ENCODE measurements at places on chromosomes 13 and 19.
A peak's percentile ranks its signal among the peaks of the same experiment; 100 is the strongest.

DNA sequence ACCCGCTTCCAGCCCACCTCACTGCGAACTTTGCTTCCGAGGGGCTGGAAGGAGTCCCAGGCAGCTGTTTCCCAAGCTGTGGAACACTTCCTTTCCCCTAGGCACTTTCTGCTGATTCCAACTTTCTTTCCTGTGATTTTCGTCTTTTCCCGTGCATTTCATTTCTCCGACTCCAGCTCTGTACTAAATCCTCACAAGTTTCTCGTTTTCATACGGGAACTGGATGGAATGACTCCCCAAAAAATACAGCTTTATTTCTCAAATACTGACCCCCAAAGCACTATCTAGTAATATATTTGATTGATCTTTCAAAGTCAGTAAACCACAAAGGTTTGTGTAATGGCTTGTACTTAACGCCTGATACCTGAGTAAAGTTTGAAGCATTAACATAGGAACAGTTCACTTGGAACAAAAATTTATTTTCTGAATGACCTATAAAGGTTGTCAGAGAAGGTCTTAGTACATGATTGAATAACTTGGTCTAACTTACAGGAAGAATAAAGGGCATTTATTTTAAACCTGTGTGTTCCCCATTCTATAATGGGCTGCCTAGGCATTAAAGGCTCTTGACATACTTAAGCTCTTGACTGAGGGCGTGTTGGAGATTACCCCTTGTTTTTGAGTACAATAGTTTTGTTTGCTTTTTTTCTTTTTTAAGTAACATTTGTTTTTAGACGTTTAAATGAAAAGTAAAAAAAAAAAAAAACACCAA lies 1.3 kb upstream of the PCDH9 start:
- no peak for DNase-seq

DNA sequence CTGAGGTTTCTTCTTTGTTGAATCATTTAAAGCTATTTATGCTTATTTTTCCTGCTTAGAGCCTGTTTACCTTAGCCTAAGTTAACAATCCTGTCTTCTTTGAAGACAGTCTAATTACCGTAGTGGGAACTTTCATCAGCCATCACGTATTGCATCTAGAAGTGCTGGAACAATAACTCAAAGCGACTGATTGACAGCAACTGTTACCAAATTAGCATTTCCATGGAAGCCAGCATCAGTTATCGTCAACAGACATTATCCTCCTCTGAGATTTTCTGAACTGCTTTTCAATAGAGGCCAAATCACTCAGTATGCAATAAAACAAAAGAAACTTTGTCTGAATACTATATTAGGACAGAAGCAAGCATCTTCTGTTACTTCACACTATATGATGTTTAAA lies 433.3 kb upstream of the SLITRK1 start:
- no peak for DNase-seq

DNA sequence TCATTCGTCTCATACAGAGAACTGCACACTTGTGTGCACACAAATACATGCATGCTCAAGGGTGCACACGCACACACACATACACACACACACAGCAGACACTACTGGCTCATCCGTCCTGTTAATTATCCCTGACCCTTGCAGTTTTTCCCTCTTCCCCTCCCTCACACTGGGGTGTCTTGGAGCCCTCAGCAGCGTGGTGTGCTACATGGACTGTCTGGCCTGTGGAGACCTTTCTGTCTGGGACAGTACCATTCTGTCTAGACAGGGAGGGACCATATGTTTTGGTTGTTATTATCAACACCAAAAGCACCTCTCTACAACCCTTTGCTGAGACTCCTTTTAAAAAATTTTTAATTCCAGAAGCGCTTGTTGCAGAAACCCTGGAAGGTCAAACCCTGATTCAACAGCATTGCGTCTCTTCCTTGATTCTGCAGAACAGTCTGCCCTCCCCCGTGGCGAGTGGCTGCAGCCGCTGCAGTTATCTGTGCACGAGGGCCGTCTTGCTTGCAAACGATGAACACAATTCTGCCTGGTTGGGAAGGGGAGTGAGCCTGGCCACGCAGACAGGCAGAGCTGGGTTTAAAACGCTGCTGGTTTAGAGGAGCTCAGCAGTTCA lies 374.0 kb downstream of the IRS2 start:
- DNase-seq = peak; percentile 12

DNA sequence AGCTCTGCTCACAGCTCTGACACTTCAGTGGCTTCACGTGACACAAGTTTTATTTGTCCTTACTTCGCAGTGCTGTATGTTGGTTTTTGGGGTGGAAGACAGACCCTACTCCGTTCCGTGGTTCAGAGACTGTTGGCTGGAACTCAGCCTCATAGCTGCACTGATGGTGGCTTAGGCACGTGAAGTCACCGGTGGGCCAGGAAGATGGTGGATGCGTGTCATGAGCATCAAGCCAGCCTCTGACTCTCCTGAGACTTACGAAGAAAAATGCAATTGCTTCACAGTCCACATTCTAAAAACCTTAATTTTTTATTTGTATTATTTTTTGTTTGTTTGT lies 161.4 kb upstream of the SOX1 start:
- DNase-seq = no peak

- DNase-seq = no peak
Measured at GRCh38 chr19:29519931-29520330, 5.9 kb upstream of the VSTM2B start.

DNA sequence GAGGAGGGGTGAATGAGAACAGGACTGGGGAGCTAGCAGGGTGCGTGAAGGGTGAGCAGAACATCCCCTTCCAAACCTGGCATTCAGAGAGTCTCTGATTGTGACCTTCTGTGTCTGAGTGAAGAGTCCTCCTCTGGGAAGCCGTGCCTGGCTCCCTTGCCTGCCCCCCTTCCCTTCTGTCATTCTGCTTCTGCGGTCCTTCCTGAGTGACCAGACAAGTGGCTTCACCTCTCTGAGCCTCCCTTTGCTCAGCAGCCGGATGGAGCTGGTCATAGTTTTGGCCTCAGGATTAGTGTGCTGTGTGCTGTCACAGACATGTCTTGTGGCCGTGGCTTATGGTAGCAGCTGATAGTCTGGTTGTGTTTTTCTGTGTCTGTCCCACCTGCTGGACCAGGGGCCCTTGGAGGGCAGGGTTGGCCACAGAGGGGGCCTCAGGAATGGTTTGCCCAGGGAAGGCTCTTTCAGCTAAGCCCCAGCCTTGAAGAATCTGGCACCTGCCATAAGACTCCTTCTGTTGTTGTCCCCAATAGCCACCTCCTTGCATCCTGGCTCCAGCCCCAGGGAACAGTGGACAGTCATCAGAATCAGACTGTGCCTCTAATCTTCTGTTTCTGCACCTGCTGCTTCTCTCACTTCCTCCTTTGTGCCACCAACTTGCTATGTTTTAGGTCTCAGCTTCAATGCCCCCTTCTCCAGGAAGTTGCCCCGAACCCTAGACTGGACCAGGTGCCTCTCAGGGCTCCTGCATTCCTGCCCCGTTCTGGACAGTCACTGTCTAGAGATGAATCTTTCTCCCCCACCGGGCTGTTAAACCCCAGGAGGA lies 5.9 kb downstream of the CLPTM1 start:
- DNase-seq = no peak

- DNase-seq = no peak
Measured at GRCh38 chr19:52585604-52586003, 15.5 kb downstream of the ZNF701 start.

GRCh38 chr19:44955505-44956439 lies 592 bp downstream of the CLPTM1 start:
- no peak for DNase-seq

GRCh38 chr13:40329781-40330485 lies 336.5 kb downstream of the FOXO1 start:
- DNase-seq = no peak

GRCh38 chr13:106425661-106426060 lies 109.8 kb downstream of the EFNB2 start:
- no peak for DNase-seq

DNA sequence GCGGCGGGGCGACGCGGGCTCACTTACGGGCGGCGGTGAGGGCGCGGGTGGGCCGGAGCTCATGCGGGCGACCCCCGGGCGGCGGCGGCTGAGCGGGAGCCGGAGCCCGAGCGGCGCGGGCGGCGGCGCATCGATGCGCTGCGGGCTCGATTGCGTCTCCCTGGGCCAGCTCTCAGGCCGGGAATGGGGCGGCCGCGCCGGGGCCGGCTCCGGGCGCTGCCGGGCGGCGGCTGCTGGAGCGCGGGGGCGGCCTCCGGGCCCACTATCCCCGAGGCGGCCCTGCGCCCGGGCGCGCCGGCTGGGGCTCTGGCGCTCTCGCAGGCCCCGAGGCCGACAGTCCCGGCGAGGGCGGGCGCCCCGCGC lies 1.4 kb upstream of the TSHZ3 start:
- DNase-seq = no peak

DNA sequence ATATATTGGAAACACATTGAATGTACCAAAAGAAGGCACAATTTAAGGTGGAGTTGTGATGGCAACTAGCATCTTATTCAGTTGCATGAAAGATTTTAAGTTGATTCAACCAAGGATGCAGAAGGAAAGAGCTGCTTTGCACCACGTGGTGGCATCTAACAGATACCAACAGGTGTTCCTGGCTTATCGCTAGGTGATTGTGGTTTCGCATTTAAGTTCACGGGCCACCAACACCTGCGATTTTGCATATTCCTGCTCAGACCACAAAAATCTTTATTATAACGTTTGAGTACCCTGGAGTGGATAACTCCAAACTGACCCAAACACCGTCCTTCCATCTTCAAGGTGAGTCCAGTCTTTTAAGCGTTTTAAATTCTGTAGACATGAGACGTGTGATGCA lies 45.3 kb downstream of the RGCC start:
- no peak for DNase-seq

DNA sequence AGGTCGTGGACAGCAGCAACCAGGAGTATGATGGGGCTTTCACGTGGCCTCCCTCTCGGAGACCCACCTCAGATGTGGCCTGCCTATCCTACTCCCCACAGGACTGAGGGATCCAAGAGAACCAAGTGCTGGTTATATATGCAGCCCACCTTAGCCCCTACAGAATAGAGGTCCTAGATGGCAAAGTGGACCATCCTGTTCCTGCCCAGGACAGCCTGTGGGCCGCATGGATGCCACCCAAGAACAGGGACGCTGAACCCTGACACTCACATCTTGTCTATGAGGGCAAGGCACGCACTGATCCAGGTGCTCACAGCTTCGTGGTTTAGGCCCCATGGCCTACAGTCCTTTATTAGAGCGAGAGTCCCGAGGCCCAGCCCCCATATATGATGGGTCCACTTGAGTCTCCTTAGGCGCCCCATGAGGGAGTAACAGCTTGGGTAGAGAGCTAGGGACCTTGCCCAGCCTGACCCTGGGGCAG lies 1.5 kb upstream of the SLC27A5 start:
- DNase-seq = no peak

- no peak for DNase-seq
Measured at GRCh38 chr13:67614579-67614978, 384.4 kb upstream of the PCDH9 start.

- no peak for DNase-seq
Measured at GRCh38 chr19:45815481-45816216, 541 bp upstream of the RSPH6A start.

DNA sequence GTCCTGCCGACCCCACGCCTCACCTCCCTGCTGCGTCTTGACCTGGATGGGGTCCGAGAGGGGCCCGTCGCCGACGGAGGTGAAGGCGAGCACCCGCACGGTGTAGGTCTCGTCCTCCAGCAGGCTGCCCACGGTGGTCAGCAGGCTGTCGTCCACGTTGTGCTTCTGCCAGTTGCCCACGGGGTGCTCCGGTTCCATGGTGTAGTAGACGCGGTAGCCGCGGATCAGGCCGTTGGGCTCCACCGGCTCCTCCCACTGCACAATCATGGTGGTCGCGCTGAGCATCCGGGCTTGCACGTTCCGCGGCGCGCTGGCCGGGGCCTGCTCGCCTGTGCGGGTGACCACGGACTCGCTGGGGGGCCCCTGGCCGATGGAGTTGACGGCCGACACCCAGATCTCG lies 96.7 kb downstream of the PTPRS start:
- DNase-seq = no peak

- DNase-seq = no peak
Measured at GRCh38 chr13:110723598-110723997, 10.1 kb downstream of the ING1 start.

GRCh38 chr13:94557684-94558235 lies 38.2 kb downstream of the TGDS start:
- no peak for DNase-seq

- no peak for DNase-seq
Measured at GRCh38 chr19:11246941-11247340, 7.5 kb downstream of the ANGPTL8 start.

DNA sequence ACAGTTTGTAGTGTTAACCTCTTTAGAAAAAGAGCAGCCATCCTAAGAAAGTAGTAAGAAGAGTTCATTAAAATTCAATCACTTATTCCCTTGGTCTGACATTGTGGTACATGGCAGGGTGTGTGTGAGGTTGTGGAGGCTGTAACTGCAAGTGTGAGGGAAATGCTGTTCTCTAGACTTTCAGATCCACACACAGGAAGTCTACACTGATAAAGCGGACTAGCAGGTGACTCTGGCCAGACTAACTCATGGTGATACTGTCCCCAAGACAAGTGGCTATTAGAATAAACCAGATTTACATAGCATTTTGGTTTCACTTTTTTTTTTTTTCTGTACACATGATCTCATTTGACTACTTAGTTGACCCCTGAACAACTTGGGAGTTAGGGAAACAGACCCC lies 10.0 kb downstream of the MTIF3 start:
- DNase-seq = no peak

- no peak for DNase-seq
Measured at GRCh38 chr19:10712754-10713153, 5.1 kb upstream of the DNM2 start.

DNA sequence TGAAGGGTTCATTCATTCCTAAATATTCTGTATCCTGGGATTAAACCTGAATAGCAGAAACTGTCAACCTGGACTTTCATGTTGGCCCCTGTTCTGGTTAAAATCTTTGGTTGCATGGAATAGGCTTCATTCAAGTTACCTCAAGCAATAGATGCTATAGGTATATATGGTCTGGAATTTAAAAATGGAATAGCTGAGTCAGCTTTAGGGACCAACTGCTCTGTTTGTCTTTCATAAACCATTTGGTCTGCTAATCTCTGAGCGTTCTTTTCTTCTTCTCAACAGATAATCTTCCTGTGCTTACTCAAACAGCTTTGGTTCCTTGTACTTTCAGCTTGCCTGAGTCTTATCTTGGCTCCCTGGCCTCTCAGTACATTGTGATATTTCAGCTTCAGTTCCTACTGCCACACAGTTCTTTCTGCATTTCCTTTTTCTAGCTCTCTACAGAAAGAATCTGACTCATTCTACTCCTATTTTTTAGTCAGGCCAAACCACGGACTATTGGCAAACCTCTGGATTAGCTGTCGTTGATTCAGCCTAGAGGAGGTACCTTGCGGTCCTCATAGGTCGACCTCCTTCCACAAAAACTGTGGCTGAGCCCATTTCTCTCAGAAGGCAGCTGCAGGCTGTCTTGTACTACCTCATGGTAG lies 35.9 kb upstream of the MAB21L1 start:
- peak; percentile 42 for DNase-seq

- DNase-seq = no peak
Measured at GRCh38 chr19:3699741-3700241, 477 bp downstream of the PIP5K1C start.

GRCh38 chr19:3479834-3480215 lies 500 bp downstream of the SMIM24 start:
- DNase-seq = no peak

GRCh38 chr13:100290165-100290801 lies 201.4 kb downstream of the PCCA start:
- no peak for DNase-seq

Measured in SIG-M5 (cell line).